Sciatic nerve (tissue), 2 donors: ENCODE measurements at places on chromosomes 2 and 18. TPM values are rescaled to one million over a fixed set of nuclear protein-coding genes. Genes with fewer than 3 reads are reported as not detected.

The ELOA2 gene
- not detected for total RNA-seq

The GIGYF2 gene
- 97.1 TPM for total RNA-seq

The SRD5A2 gene
- total RNA-seq = not detected

DNA sequence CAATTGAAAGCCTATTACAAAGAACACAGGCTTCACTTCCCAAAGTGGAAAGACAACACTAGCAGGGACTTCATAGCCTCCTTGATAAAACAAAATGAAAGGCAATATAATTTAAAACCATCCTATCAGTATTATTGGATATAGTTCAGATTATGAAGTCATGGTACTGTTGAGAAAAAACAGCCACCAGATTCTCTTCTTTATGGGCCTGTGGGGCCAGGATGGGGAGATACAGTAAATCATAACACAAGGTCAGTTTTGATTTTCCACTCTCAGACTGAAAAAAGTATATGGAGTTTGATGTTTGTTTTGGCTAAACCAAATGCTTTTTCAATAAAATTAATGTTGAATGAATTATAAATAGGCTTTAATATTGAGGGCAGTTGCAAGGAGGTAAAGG lies 129.1 kb downstream of the BCL2L11 start:
- DNase-seq = no peak

- DNase-seq = no peak
Measured at GRCh38 chr2:205786976-205787375, 104.7 kb downstream of the NRP2 start.

DNA sequence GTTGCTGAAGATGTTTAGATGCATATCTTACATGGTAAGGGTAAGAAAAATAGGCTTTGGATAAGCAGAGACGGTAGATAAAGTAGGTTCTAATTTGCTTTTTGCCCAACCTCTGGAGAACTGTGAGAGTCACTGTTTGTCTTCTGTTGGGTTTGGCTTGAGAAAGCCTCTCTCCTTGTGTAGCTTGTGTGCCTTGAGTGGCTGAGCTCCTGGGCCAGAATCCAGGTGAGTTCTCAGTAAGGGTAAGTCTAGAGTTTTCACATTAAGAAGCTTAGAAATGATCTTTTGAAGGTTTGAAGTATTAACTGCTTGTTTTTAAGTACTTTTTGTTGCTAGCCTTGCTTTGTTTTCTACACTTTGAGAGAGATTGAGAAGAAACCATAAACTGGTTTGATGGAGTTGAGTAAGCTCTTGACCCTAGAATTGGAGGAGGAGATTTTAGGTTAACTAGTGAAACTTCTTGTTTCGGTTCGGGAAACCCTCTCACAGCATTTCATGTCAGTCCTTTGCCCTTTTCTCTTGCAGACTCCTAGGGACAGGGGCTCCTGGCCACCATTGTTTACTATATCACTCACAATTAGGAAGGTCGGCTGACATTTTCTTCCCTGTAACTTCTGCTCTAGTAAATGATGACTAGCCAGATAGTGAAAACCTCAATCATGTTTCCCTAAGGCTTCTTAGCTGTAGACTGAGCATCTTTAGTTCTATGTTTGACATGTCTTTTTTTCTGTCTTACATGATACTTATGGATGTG lies 26.0 kb downstream of the MAP4K4 start:
- DNase-seq = no peak

DNA sequence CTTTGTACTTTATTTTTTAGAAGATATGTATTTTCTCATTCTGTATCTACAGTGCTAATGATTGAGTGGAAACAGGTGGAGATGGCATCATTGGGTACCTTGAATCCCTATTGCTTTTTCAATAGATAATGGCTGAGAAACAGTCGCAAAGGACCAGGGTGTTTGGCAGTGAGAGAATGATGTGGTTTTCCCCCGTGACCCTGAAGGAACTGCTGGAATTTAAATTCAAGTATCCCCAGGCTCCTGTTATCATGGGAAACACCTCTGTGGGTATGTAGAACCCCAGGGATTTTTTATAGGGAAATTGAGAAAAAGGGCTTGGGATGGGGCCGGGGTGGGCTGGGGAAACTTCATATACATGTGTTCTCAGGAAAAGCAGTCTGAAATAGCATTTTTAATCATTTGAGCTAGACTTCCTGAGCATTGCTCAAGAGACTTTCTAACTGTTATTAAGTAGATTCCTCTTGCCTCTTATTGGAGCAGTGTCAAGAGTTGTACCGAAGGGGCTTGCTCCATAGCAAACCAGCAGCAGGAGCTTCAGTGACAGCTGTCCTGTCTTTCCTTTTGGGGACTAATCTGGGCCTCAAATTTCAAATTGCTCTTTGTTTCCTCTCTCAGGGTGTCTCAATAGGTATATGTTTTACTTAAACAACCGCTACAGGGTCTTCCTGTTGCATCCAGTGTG lies 18.9 kb downstream of the AOX1 start:
- DNase-seq = no peak

GRCh38 chr2:185583058-185583816 lies 155.4 kb upstream of the FSIP2 start:
- no peak for DNase-seq

- no peak for DNase-seq
Measured at GRCh38 chr2:129930451-129930850, 49.0 kb upstream of the RAB6C start.

GRCh38 chr2:144096531-144096930 lies 423.4 kb downstream of the ZEB2 start:
- no peak for DNase-seq

- no peak for DNase-seq
Measured at GRCh38 chr2:14654835-14655282, 22.3 kb downstream of the LRATD1 start.

- DNase-seq = no peak
Measured at GRCh38 chr2:215417400-215417951, 18.4 kb downstream of the FN1 start.

DNA sequence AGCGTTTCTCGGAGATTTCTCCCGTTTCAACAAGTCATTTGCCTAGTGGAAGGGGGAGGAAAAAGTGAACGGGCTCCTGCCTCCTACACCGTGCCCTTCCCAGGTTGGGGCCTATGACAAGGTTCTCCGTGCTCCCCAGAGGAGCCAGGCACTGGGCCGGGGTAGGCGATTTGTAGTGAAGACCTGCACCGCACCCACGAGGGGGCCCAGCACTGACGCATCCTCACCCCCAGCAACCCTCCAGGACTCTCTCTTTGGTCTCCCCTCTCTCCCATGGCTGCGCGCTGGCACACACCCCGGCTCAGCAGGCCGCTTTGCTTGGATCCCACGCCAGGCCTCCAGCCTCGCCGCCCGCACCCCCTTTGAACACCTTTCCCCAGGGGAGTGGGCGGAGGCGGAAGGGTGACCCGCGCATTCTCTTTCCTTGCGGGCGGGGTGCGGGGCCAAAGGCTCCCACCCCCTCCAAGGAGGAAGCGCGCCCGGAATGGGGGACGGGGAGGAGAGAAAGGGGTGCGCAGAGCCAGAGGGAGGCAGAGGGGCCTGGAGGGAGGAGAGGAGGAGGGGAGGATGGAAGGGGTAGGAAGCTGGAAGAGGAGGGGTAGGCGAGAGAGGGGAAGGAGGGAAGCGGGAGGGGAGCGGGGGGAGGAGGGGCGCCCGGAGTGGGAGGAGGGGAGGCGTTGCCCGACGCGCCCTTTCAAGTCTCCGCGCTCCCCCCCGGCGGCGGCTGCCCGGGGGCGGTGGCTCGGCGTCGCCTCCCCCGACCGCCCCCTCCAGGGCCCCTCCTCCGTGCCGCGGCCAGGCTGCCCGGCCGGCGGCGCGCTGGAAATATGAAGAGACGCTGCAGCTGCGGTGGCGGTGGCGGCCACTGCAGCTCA lies at the start of gene APCDD1:
TSS of gene APCDD1 (plus strand) at position 830 of the 875 bp plus-strand sequence. CDS start 347 bp downstream, outside the sequence.
- DNase-seq = peak; percentile 90
